Thoracic aorta endothelial cell (primary cell): ENCODE measurements at places on chromosomes 11 and 22. TPM values are rescaled to one million over a fixed set of nuclear protein-coding genes. Genes with fewer than 3 reads are reported as not detected.

The CFAP300 gene
- 0.14 TPM in 1 of 2 replicates, not detected in the other for total RNA-seq

The MN1 gene
- 0.65 and 1.6 TPM in 2 replicates for total RNA-seq

The APOA5 gene
- not detected in 2 replicates for total RNA-seq

The IRAG1 gene
- 0.13 and 0.36 TPM in 2 replicates for total RNA-seq

The MPZL3 gene
- 11.8 and 14.1 TPM in 2 replicates for total RNA-seq

The SCUBE2 gene
- total RNA-seq, result 0.50 and 0.80 TPM in 2 replicates

The CNGA4 gene
- under 0.01 and 0.07 TPM in 2 replicates for total RNA-seq

The PDE2A gene
- 5.1 and 12.1 TPM in 2 replicates for total RNA-seq

The LPXN gene
- total RNA-seq, result 4.9 and 8.4 TPM in 2 replicates

The ELMOD1 gene
- 1.3 and 6.3 TPM in 2 replicates for total RNA-seq

The TYR gene
- not detected in 2 replicates for total RNA-seq

The OR51E2 gene
- total RNA-seq, result not detected in 2 replicates

The TSPAN32 gene
- not detected in 2 replicates for total RNA-seq

The FAM168A gene
- 14.9 and 18.2 TPM in 2 replicates for total RNA-seq

The TREH gene
- not detected in 2 replicates for total RNA-seq
